ENCODE measurements at places on chromosomes 5 and 9.

- no peak for DNase-seq
Observed at GRCh38 chr5:172533058-172533398, 78.7 kb upstream of the SH3PXD2B start.

GRCh38 chr5:4630031-4630430, 510.1 kb upstream of the ADAMTS16 start:
- DNase-seq = no peak

DNA sequence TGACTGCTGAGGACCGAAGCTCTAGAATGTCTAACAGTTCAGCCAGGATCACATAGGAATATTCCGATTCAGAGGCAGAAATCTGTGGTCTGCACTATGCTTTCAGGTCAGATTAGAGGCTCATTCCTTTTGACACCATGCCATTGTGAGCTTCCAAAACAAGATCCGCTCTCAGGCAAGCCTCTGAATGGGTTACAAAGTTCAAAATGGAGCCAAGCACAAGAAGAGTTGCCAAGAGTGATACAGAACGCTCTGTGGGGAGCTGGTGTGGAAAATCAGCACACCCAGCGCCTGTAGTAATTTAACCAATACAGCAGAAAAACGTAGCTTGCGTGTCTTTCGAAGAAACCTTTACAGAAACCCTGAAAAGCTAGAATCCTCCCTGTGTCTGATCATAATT, 33.3 kb upstream of the FAT2 start:
- no peak for DNase-seq

- no peak for DNase-seq
Observed at GRCh38 chr5:140348104-140348503, 1.7 kb upstream of the HBEGF start.

- DNase-seq = no peak
Observed at GRCh38 chr9:8825585-8826147, 1026.1 kb upstream of the DMAC1 start.

DNA sequence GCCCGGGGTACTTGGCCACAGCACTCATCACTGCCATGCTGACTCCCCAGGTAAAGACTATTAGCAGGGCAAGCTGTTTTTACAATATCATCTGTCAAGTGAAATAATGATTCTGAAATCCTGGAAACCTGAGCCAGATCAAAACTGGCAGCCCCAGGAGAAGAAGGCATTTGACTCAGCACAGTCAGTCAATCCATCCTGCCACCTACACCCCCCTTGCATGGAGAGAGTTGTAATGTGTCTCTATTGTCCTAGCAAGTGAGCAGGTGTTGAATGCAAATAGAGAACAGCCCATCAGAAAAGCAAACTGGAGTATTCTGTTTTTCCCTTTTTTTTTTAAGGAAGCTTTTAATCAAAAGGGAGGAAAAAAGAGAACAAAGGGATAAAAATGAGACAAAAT, 291.2 kb downstream of the BRINP1 start:
- no peak for DNase-seq

GRCh38 chr5:75510836-75511434, 494 bp downstream of the CERT1 start:
- no peak for DNase-seq

DNA sequence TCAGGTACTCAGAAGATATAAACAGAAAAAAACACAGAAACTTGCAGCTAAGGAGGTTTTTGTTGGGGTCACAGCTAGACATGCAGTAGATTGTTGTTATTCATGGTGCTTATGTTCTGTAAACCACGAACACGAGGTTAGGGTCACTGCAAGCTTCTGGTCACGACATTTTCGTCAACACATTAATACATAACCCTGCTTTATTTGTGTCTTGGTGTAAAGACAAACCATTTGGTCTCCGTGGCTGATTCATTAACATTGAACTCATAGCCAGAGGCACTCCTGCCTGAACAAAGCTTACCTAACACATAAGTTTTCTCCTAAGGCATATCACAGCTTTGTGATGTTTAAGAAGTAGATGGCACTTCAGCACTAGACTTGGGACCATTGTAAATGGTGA, 16.9 kb downstream of the TEK start:
- no peak for DNase-seq

DNA sequence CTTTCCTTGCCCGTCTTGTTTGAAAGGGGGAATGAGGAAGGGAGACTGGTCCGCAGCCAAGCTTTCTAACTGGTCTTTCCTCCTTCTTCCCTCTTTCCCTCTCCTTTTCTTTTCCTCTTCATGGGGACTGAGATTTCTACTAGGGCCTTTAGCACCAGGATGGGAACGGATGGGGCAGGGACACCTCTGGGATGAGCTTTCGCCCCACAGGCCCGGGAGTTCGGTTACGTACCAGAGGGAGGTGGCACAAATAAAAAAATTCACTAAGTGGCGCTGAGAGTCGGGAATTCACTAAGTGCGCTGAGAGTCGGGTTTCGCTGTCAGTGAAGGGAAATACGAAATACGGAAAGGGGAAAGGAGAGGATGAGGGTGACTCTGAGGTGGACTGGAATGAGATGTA, 21.6 kb downstream of the BTNL9 start:
- DNase-seq = no peak

Measured in stimulated activated CD8-positive, alpha-beta memory T cell treated with anti-CD3 and anti-CD28 coated beads, Interleukin-15, amount 100 ng/mL, for 4 hours (primary cell).